Gastrocnemius medialis (tissue), 4 donors: ENCODE measurements at places on chromosomes 1 and 21.

DNA sequence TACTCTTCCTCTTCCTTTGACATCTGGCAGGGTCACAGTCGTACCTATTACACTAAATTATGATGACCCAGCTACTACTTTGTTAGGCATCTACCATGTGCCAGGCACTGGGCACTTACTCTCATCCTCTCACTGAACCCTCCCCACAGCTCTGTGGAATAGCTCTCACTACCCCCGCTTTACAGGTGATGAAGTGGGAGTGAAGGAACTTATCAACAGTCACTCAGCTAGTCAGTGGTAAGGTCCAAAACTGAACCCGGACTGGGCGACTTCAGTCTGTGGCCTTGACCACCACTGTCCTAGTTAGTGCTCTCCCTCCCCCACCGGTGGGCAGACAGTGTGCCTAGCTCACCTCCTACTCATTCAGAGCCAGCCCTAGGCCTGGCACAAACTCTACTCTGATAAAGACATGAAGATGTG, 12.3 kb downstream of the ADGRB2 start:
- no peak overlapping the region for H3K27ac ChIP-seq
- no peak for DNase-seq
- H3K4me1 ChIP-seq, result peaks cover 45% of the 10 kb centered on the region
- H3K27me3 ChIP-seq, result no peaks in the 10 kb centered on the region
- H3K4me3 ChIP-seq, result no peak overlapping the region

GRCh38 chr1:218772575-218772974, 401.1 kb upstream of the LYPLAL1 start:
- no peak overlapping the region for H3K4me3 ChIP-seq
- no peak overlapping the region for H3K27ac ChIP-seq

- no peaks in the 10 kb centered on the region for H3K36me3 ChIP-seq
- H3K4me3 ChIP-seq, result no peak overlapping the region
- H3K27ac ChIP-seq, result no peak overlapping the region
- H3K27me3 ChIP-seq, result no peaks in the 10 kb centered on the region
Measured at GRCh38 chr1:53678507-53678906, 60.5 kb downstream of the GLIS1 start.

DNA sequence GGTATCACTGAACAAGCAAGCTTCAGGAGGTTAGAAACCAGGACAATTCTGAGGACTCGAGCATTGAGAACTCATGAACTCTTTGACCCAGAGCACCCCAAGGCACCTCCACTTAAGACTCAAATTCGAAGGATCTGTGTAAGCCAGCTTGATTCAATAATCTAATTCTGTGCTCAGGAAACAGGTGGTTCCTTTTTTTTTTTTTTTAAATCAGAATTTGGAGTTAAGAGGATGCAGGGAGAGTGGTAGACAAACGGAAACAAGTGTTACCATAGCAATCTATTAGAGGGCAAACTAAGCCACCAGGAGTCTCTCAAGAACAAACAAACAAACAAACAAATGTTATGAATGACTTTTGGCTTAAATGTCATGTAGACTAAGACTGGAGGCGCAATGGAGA, 53.8 kb upstream of the DPH5 start:
- DNase-seq, result no peak
- H3K4me3 ChIP-seq, result no peak overlapping the region
- no peaks in the 10 kb centered on the region for H3K36me3 ChIP-seq
- H3K27ac ChIP-seq, result no peak overlapping the region
- no peaks in the 10 kb centered on the region for H3K27me3 ChIP-seq
- no peaks in the 10 kb centered on the region for H3K4me1 ChIP-seq
